Posterior cingulate gyrus (tissue), 11 donors: ENCODE measurements at places on chromosomes 12 and 14.
A peak's percentile ranks its signal among the peaks of the same experiment; 100 is the strongest.

GRCh38 chr14:102646615-102647014 is 54.2 kb downstream of the RCOR1 start:
- no peak for DNase-seq

DNA sequence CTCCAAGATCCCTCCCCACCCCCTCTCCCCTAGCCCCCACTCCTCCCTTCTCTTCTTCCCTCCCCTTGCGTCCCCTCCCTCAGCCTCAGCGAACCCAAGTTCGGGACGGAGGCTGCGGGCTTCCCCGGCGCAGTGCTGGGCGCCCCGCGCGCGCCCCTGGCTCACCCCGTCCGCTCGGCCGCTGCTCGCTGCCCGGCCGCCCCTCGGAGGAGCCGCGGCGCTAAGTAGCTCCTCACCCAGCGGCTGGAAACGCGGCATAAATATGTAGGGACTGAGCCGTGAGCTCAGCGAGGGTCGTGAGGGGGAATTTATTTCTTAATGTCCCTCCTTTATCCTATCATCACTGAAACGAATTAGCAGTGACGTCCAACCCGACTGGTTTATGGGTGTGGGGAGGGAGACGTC is at the start of gene NOS1:
Gene NOS1, minus strand, starts transcription at position 280 of the 405 bp plus-strand sequence. CDS start 30,557 bp downstream, outside the sequence.
- DNase-seq, result no peak

- DNase-seq, result no peak
These were observed 7.4 kb downstream of the OAS2 start for GRCh38 chr12:112985642-112986290.

DNA sequence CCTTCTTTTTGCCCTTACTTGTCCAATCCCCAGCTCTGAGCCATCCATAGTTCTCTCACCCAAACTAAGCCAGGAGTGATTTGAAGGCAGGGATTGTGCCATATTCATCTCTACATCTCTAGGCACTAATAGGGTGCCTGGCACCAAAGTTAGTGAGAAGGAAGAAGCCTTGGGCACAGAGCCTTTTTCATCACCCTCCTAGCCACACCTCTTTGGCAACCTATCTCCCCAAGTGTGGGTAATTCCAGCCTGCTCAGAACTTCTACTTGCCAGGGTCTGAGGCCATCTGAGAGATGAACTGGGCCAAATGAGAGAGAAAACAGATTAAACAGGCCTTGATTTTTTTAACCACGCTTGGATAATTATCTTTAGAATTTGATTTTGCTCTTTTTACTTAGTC is 61.3 kb downstream of the PHLDA1 start:
- no peak for DNase-seq

GRCh38 chr14:61813096-61813606 is 50.9 kb downstream of the SNAPC1 start:
- DNase-seq, result peak; percentile 83

GRCh38 chr12:25023808-25024207 is 74.9 kb upstream of the BCAT1 start:
- DNase-seq, result no peak

DNA sequence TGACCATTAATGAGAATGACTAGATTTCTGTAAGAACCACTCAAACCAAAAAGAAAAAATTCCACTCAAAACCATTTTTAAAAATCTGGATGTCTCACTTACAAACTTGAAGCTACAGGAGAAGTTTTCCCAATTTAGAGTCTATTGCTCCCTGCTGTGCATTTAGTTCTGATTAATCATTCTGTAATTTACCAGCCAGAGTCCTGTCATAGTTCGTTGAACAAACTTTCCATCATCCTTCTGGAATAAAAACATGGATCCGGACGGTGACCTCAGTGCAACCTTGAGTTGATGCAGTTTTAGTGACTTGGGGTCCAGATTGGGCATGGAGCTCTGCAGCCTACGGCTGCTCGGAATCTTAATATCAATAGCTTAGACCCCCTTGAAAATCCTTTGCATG is 73.4 kb downstream of the PRMT8 start:
- DNase-seq, result no peak

- peak; percentile 74 for DNase-seq
These were observed 27.0 kb downstream of the CHD8 start for GRCh38 chr14:21428930-21429329.

DNA sequence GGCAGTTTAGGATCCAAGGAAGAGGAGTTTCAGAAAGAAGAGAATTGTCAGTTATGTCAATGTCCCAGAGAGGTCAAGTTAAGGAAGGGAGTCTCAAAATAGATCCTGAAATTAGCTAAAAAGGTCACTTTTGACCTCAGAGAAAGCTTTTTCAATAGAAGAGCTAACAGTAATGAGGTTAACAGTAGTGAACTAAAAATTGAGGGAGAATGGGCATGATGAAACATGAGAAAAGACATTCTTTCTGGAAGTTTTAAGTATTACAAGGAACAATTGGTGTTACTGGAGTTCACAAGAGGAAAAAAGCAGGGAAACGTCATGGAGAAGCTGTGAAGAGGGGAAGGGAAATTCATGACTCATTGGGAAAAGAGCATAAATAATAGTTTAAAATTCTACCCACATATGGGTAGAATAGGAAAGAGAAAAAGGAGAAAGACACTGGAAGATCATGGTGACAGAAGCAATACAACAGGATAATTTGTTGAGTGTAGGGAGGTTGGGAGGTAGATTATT is 381.2 kb upstream of the FAR2 start:
- DNase-seq, result no peak

GRCh38 chr12:20269337-20270067 is 98.8 kb upstream of the PDE3A start:
- no peak for DNase-seq
